Endothelial cell of umbilical vein (primary cell): ENCODE measurements at places on chromosomes 12 and 14.

- DNase-seq, result peak; percentile 27
These were observed 83.0 kb upstream of the CCDC196 start for GRCh38 chr14:66403183-66403582.

GRCh38 chr14:103692871-103693270, 22.4 kb downstream of the XRCC3 start:
- DNase-seq, result no peak

DNA sequence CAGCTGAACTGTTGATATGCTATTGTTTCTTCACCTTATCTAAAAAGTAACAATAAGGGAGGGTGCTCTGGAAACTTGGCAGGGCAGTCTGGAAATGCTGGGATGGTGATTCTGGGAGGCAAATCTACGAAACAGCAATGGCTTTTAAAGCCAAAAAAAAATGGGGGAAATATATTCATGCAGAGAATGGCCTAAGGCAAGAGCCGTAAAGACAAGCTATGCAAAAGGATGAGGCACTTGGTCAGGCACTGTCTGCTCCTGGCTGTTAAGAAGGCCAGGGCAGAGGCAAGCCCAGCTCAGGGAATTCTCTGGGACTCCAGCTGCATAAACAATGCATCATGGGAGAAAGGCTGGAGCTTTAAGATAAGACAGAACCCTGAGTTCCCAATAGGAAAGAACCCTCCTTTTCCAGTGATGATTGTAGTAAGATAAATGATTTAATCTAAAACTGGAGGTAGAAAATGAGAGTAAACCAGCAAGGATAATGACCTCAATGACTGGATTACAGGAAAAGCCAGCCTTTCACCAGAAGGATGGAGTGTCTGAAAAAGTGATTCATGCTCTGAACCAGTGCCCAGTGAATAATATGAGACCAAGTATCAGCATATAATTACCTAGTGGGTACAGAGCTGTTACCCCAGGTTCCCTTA, 46.0 kb downstream of the ITPR2 start:
- peak; percentile 96 for DNase-seq

DNA sequence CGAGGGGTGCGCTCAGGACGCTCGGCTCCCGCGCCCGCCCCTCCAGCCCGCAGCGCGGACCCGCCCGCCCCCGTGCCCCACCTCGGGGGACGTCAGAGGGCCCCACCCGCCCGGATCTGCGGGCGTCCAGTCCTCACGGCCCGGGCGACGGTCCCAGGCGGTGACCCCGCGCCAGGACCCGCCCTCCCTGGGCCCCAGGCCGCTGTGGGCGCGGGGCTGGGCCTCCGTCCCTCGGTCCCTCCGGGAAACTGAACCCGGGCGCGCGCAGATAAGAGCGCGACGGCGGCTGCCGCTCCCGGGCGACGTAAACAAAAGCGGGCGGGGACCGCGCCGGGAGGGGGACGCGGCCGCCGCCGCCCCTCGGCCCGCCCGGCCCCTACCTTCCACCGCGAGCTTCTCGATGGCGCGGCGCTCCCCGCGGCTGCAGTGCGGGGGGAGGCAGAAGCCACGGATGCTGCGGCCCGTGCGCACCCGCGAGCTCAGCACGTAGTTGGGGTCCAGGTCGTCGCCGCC, 1.1 kb downstream of the CKB start:
- DNase-seq, result no peak

DNA sequence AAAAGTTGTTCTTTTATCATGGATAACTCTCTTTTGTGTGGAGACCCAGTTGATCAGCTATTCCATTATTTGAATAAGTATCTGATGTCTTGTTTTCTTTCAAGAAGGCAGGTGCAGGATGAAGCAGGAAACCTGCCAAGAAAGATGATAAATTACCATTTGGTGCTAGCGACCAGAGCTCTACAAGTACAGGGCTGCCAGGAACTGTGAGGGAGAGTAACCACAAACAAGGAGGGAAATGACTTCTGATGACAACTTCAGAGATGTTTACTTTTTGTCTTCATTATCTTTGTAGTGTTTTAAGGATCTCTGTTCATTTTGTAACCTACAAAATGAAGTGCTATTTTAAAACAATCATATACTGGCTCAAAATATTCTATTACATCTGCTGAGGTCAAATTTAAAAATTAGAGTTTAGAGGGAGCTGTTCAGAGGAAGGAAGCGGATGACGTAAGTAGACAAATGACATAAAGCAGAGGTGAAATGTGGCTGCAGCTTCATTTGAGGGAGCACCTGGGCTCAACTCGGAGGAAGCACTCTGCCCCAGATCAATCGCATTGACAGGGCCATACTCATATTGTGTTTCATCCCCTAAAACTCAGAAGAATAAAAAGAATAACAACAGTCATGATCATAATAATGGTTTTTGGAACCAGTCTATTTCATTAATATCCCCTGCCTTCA, 226.8 kb downstream of the C12orf42 start:
- no peak for DNase-seq

DNA sequence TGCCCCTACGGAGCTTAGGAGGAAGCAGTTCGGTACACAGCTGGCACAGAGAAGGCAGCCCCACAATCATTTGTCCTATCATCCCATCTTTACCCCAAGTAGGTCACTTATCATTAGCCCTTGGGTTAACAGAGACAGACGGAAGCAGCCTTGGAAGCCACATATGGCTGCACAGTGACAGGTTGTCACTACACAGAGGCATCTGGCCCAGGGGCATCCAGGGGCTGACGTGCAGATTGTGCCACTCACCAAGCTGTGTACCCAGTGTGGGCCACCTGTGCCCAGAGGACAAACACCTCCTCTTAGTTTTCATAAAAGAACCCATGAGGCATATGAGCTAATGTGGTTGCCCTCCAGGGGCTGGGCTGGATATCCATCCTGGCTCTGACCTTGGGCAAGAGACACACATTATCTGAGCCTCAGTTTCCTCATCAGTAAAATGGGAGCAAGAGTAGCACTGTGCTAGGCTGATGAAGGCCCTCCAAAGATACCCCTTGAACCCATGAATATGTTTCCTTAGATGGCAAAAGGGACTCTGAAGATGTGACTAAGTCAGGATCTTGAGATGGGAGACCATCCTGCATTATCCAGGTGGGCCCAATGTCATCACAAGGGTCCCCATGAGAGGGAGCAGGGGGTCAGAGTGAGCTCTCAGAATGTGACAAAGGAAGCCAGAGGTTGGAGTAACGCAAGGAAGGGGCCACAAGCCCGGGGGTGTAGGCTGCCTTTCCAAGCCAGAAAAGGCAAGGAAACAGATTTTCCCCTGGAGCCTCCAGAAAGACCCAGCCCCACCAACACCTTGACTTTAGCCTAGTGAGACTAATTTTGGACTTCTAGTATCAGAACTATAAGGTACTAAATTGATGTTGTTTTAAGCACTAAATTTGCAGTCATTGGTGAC, 64.6 kb downstream of the C14orf132 start:
- DNase-seq, result no peak

DNA sequence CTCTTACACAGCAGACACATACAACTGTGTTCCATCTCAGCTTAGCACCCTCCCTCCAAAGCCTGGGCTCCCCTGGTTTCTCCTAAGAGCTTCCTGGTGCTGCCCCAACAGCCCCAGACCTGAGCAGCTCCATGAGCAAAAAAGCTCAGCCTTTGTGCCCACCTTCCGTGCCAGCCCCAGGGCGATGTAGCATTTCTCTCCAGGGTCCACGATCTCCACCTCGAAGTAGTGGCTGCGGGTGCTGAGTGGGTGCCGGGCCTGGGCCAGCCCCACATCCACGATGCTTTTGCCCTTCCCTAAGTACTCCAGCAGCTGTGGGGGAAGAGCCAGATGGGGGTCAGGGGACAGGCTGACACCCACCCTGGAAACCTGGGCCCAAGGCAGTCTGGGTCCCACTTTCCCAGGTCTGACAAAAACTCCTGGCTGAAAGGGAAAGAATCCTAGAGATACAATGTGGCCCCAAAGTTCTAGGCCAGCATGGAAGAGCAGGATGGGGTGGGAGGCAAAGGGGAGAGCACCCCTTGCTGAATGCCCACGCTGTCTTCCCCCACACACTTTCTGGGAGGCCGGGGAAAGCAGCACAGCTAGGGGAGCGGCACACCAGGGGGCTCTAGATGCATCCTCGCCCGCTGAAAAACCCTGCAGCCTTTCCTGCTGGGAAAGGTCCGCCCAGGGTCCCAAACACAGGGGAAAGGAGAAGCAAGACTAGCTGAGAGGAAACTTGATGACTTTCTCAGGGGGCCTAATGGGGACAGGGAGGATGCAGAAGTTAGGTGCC, 11.0 kb downstream of the SPRYD3 start:
- no peak for DNase-seq

GRCh38 chr12:127761880-127762279, 505.1 kb upstream of the TMEM132C start:
- no peak for DNase-seq

- DNase-seq, result no peak
These were observed 239.5 kb upstream of the SFSWAP start for GRCh38 chr12:131471271-131471905.

- no peak for DNase-seq
These were observed 92.4 kb upstream of the OVCH1 start for GRCh38 chr12:29589851-29590250.

DNA sequence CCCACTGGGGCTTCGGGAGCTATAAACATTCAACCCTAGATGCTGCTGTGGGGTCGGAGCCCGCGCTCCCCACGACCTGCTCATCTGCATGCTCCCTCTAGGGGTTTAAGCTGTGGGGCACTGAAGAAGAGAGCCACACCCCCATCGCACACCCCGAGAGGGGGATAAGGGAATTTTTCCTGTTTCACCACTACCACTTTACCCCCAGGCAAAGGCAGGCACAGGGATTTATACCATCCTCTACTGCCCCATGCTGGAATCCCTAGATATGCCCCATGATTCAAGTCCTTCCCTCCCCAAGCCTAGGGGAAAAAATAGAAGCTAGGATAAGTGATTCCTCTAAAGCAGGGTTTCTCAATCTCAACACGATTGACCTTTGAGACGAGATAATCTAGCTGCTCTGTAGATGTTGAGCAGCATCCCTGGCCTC, 59.9 kb upstream of the CCDC60 start:
- no peak for DNase-seq

DNA sequence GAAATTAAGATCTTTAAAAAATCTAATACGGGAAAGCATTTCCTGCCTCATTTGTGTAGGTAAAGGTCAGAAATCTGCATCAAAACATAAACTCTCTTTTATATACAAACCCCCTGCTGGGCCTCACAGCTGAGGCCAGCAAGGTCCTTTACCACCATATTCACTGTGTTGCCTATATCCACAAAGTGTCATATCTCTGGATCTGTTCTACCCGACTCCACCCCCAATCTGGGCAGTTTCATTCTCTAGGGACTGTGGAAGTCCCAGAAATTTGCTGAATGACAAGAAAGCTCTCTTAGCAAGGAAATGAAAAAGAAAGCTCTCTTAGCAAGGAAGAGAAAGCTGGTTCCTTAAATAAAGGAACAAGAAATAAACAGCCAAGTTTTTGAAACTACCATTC, 301.7 kb downstream of the KCNH5 start:
- DNase-seq, result no peak

DNA sequence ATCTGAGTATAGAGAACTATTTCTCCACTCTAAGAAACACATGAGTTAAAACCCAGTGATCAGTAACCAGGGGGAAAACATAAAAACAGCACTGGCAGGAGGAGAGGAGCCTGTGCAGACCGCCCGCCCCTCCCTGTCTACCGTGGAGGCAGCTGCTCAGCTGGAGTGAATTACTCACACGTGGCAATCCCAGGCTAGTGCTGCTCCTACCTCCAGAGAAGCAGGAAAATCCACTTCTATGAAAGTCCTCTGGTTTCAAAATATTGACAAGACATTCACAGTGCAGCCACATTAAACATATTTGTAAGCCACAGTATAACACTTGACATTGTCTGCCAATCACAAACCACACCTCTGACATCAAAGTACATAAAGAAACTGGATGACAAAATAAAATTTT, 16.7 kb downstream of the TMEM132D start:
- no peak for DNase-seq

DNA sequence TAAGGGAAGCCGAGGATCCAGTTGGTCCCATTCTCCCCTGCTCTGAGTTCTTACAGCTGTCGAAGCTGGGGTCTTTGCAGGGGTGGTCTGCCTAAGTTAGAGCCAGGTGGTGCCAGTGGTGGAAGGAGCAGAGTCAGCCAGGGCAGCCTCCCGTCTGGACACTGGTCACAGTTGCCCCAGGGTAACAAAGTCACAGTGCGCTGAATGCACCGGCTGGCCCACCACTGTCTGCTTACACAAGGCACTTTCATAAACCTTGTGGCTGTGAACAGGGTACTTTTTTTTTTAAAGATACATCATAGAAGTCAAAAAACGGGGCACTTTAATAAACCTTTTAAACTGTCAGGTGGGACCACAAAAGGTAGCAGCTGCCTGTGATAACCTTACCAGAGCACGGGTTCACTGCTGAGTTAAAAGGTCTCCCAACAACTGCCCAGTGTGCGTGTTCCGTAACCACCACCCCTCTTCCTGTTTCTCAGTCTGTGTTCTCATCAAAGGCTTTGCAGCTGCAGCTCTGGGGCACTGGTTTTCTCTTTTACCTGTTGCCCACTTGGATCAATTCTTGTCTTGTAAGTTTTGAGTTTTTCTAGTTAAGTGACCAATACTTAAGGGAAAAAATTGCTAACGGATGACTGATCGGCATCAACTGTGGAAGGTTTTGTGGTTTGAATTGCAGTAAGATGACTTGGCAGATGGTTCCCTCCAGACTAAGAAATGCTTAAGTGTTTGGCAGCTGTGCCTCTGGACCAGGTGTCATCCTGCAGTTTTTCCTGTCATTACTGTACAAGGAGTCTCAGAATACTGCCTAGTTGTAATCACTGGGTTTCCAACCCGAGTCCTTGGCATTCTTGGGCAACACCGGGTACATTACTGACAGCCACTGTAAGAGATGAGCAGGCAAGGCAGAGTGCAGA, 55.9 kb downstream of the DYNC1H1 start:
- no peak for DNase-seq

- no peak for DNase-seq
These were observed 87.9 kb downstream of the PTPN11 start for GRCh38 chr12:112506513-112507166.

GRCh38 chr12:10722905-10723746, at the start of gene YBX3:
YBX3 (minus strand) TSS chr12:10723323; CDS start chr12:10723111, 212 bp downstream.
- DNase-seq, result peak; percentile 84

DNA sequence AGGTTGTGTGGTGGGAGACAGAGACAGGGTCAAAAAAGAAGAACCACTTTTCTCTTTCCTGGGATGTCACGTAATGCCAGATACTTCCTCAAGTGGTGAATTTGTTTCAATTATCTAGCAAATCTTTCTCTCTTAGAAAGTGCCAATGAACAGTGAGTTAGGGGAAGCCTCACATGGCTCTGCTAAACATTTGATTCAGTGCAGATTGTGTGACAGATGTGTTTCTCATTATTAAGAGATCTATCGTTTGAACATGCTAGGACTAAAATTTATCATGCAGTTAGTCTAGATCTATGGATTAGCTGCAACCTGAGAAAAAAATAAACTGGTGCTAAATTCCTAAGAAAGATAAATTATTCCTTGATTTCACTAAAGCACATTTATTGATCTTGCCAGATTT, 247.8 kb downstream of the MDGA2 start:
- no peak for DNase-seq

DNA sequence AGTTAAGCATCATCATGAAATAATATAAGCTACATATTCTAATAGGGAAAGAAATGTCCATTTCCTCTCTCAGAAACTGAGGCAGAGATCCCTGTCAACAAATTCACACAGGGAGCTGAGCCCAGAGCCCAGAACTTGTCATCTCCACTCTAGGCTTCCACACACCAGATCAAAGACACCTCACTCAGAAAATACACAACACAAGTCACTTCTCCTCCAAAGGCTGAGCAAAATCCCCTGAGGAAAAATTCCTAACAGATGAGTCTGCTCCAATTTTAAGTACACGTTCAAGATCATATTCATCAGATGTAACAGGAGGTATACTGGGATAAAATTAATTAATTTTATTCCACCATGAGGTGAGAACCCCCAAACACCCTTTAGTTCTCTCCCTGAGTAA, 227.3 kb downstream of the DPF3 start:
- peak; percentile 53 for DNase-seq
